Pulmonary artery endothelial cell (primary cell): ENCODE measurements at places on chromosomes 12 and 14. TPM values are rescaled to one million over a fixed set of nuclear protein-coding genes. Genes with fewer than 3 reads are reported as not detected.

Gene ALX1
- not detected in 2 replicates for total RNA-seq

Gene KRT85
- total RNA-seq: under 0.01 TPM in 1 of 2 replicates, not detected in the other

Gene MARCHF9
- 3.9 and 5.3 TPM in 2 replicates for total RNA-seq

Gene RPS6KL1
- total RNA-seq: 11.5 and 14.8 TPM in 2 replicates

Gene ASCL1
- not detected in 2 replicates for total RNA-seq

Gene WIF1
- not detected in 2 replicates for total RNA-seq

Gene DPF3
- 7.6 and 13.4 TPM in 2 replicates for total RNA-seq

Gene ADSS1
- total RNA-seq: 1.2 and 2.8 TPM in 2 replicates

Gene SCN8A
- 21.0 and 30.7 TPM in 2 replicates for total RNA-seq

Gene POTEM
- not detected in 2 replicates for total RNA-seq

Gene FBLN5
- 0.74 and 2.5 TPM in 2 replicates for total RNA-seq

Gene LALBA
- total RNA-seq: not detected in 2 replicates

Gene SLCO1B1
- total RNA-seq: not detected in 2 replicates

Gene CFAP54
- total RNA-seq: 10.0 and 26.2 TPM in 2 replicates

Gene EXOC3L4
- total RNA-seq: not detected in 2 replicates

Gene CLEC7A
- total RNA-seq: 0.07 TPM in 2 replicates

Gene PARPBP
- total RNA-seq: 13.7 and 27.5 TPM in 2 replicates

Gene PRB3
- not detected in 2 replicates for total RNA-seq

Gene SDR9C7
- total RNA-seq: not detected in 2 replicates

Gene CD163
- total RNA-seq: not detected in 2 replicates

Gene MYH6
- total RNA-seq: not detected in 2 replicates

Gene OR10G2
- not detected in 2 replicates for total RNA-seq

Gene SERPINA12
- not detected in 2 replicates for total RNA-seq

Gene TAPBPL
- 5.4 and 6.5 TPM in 2 replicates for total RNA-seq
